NCI-H345 (cell line): ENCODE measurements at places on chromosomes 7 and 10.
A peak's percentile ranks its signal among the peaks of the same experiment; 100 is the strongest.

GRCh38 chr10:86900955-86901354 lies 56.5 kb downstream of the MMRN2 start:
- DNase-seq, result no peak

DNA sequence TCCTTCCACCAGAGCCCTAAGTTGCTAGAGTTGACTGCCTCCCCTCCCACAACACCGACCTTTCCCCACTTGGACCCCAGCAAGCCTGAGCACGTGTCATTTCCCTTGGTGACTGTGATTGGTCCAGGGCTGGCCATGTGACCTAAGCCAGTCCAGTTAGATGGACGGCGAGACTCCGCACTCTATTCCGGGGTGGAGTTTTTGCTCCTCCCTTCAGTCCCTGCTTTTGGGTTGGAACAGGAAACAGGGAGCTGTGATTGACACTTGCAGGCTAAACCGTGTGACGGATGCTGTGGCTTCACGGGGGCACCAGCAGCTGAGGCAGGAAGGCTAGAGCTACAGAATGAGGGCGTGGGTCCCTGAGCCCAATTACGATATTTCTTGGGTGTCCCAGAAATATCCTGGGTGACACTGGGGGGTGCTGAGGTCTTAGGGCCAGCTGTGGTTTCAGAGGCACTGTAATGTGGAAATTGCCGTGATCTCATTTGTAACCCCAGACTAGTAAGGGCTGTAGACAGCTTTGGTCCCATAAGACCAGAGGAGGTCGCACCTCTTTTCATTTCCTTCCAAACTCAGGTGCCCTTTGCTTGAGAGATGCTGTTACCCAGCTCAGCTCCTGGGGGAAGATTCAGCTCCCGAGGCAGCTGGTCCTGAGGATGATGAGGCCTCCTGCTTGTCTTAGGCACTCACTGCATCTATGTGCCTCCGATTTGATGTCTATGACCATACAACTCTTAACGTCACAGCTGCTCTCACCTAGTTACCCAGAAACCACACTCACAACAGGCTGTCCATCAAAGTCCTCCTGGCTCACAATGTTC lies 102.7 kb upstream of the NPTX2 start:
- no peak for DNase-seq

DNA sequence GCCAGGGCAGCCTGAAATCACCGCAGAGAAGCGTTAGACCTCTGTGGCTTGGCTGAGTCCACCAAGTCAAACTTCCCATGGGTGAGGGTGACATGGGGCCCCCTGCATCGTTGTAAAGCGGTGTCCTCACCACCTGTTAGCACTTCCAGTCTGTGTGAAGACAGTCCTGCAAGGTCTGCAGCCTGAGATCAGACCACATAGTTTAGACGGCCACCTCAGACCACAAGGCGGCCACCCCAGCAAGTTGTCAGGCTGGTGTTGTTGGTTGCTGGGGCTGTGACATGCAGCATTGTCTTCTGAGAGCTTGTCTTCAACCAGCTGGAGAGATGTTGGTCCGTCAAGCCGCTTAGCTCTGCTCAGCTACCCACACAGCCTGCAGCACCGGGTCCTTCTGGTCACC lies 44.1 kb upstream of the TARP start:
- no peak for DNase-seq

DNA sequence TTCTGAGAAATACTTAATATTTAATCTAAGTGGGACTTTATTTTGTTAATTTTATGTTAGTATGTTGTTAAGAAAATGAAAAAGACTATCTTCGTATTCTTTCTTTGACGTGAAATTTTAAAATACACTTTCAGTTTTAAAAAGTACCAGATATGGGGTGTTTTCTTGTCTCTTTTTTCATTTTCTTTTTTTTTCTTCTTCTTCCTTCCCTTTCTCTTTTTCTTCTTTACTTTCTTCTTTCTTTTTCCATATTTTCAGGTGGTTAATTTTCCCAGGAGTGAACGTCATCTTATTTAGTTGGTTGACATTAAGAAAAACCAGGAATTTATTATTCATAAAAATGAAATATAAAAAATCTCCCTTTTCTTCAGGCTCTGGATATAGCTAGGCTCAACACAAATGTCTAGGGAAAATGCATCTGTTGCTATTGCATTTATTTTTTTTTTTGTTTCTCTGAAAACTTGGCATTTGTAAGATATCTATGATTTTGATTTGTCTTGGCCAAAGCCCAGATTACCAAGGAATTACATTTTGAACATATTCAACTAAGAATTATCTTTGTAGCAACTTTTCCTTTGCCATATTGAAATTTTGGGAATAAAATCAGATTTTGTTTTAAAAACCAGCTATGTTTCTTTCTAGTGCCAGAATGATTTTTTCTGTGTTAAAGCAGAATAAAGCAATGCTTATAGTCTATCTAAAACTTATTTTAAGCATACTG lies 241.3 kb upstream of the FOXP2 start:
- DNase-seq, result no peak

DNA sequence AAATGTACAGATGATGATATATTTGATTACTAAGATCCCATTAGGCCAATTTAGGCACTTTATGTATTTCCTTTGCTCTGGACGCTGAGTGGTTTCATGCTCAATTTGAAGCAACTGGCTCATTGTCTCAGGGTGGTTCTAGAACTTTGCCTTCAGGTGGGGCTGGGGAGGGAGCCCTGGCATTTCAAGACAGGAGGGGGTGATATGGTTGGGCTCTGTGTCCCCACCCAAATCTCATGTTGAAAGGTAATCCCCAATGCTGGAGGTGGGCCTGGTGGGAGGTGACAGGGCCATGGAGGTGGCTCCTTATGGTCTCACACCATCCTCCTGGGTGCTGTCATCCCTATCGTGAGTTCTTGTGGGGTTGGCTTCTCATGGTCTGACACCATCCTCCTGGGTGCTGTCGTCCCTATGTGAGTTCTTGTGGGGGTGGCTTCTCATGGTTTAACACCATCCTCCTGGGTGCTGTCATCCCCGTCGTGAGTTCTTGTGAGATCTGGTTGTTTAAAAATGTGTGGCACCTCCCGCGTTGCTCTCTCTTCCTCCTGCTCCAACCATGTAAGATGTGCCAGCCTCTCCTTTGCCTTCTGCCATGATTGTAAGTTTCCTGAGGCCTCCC lies 151.5 kb upstream of the KLF6 start:
- peak; percentile 42 for DNase-seq

DNA sequence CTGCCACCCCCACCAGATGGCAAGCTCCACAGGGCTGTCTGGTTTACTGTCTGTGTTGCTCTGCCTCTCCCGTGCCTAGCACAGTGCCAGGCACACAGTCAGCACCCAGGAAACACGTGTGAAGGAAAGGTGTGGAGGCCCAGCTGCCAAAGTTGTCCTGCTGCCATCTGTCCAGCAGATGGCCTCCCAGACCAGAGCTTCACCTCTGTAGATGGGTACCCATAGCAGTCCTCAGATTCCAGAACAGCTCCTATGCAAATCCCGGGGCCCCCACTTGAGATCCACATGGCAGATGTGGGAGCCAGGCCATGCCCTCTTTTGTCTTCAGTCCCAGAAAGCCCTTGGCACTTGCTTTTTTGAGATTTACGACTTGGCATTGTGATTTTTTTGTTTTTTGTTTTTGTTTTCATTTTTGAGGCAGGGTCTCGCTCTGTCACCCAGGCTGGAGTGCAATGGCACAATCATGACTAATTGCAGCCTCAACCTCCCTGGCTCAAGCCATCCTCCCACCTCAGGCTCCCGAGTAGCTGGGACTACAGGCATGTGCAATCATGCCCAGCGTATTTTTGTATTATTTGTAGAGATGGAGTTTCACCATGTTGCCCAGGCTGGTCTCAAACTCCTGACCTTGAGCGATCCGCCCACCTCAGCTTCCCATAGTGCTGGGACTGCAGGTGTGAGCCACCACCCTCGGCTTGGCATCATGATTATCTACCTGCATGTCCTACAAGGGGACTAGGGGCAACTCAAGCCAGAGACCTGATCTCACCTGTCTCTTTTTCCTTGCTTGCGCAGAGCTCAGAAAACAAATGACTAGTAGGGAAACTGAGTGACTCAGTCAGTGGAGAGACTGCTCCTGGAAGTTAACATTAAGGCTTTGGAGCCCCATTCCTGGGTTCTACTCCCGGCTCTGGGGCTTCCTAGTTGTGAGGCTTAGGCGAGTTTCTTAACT lies 16.9 kb upstream of the PALD1 start:
- DNase-seq, result peak; percentile 33

DNA sequence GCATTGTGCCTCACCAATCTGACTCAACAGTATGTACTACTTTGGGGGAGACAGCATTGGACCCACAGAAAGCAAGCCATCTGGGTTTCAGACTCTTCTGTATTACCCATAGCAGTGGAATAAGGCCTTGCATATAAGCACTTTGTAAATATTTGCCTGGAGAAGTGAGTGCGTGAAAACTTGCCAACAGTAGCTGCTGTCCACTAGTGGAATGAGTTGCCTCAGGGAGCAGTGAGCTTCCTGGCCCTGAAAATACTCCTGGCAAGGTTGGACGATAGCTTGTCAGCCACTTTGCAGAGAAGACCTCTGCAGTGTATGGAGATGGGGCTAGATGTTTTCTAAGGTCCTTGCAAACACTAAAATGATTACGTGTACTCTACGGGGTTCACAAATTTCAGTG lies 21.6 kb downstream of the GARS1 start:
- DNase-seq, result no peak

DNA sequence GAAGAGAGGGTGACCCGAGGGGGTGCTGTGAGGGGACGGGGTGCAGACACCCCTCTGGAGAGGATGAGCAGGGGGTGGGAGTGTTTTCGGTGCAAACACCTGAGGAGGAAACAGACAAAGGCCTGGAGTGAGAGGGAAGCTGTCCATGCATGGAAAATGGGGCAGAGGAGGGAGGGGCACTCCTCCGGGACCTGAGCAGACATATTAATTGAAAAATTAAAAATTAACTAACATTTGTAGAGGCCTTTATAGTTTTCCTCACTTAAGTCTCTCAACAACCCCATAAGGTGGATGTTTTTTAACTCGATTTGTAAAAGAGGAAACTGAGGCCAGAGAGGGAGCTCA lies 1.2 kb downstream of the VPS37D start:
- no peak for DNase-seq

- no peak for DNase-seq
These were observed 30.2 kb downstream of the CALD1 start for GRCh38 chr7:134809616-134810015.
